ENCODE measurements at places on chromosomes 11 and 22.

- no peak for DNase-seq
Measured at GRCh38 chr11:72815110-72815618, 953 bp downstream of the ATG16L2 start.

- no peak for DNase-seq
Measured at GRCh38 chr11:134469627-134470026, 57.6 kb upstream of the B3GAT1 start.

GRCh38 chr22:19396934-19397733 lies 34.4 kb downstream of the HIRA start:
- DNase-seq: no peak

GRCh38 chr11:128701086-128701485 lies 7.2 kb downstream of the FLI1 start:
- no peak for DNase-seq

- no peak for DNase-seq
Measured at GRCh38 chr11:1906181-1906580, 13.3 kb upstream of the TNNT3 start.

GRCh38 chr22:42813501-42813900 lies 43.6 kb downstream of the ARFGAP3 start:
- DNase-seq: no peak

- no peak for DNase-seq
Measured at GRCh38 chr11:122271137-122271536, 155.1 kb upstream of the BLID start.

DNA sequence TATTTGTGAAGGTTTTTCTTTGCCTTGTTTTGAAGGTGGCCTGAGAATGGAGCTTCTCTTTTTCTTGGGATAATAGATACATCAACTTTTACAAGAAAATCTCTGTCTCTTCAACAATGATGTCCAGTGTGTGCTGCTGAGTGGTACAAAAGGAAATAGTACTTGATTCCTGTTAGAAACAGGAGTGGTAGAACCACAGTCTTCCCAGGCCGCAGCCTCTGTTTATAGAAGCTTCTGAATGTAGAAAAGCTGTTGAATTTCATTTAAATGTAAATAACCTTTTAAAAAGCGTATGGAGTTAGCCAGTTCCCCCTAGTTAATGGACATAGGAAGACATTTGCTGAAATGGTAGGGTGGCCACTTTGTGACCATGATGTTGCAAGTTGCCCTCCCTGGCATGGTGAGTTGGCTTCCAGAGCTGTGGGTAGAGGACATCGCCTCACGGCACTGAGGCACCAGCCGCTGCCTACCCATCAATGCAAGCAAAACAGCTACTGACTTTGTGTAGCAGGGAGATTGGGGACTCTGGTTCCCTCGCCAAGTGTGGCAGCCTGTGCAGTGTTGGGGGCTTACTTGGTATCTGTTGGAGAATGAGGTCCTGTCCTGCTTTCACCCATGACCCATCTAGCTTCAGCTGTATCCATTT lies 31.6 kb downstream of the C11orf91 start:
- no peak for DNase-seq

DNA sequence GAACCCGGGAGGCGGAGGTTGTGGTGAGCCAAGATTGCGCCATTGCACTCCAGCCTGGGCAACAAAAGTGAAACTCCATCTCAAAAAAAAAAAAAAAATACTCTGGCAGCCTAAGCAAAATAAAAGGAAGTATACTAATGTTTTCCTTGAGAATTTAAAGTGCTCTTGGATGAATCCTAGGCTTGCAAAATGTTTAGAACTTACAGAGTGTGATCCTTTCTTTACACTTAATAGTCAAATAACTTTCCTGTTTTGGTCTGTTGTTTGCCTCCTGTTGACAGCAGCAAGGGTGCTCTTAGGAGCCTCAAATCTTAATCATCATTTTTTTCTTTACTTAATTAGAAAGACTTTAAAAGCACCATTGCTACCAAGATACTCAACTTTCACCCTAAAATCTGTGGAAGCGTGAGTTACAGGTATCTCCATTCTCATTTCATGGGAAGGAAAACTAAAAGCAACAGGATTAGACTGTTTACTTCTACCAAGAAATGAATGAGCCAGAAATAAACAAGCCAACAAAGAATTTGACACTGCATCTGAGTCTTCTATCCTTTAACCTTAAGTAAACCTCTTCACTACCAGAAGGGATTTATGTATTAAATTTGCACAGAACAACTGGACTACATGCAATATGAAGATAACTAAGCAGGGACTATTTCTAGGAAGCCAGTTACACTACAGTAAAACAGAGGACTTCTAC lies 38.7 kb upstream of the CRTAM start:
- no peak for DNase-seq

DNA sequence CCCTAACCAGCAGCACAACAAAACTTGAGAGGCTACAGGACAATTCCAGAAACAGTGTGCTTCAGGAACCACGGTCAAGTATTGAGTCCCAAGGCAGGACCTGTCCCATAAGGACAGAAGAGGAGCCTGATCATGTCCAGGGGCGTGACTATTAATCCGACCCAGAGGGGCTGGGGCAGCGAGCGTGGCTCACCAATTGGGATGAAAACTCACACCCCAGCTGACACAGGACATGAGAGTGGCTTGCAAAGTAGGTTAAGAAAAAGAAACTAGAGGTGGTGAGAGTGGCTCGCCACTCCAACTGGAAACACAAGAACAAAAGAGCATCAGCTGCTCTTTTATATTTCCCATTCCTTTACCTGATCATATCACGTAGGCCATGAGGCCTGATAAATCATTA lies 16.0 kb upstream of the FEZ1 start:
- DNase-seq: no peak

GRCh38 chr11:3201677-3202181 lies 16.9 kb downstream of the MRGPRG start:
- no peak for DNase-seq

- DNase-seq: no peak
Measured at GRCh38 chr11:17354601-17354991, 3.0 kb downstream of the NCR3LG1 start.

- DNase-seq: no peak
Measured at GRCh38 chr11:74306435-74307175, 4.8 kb downstream of the P4HA3 start.

DNA sequence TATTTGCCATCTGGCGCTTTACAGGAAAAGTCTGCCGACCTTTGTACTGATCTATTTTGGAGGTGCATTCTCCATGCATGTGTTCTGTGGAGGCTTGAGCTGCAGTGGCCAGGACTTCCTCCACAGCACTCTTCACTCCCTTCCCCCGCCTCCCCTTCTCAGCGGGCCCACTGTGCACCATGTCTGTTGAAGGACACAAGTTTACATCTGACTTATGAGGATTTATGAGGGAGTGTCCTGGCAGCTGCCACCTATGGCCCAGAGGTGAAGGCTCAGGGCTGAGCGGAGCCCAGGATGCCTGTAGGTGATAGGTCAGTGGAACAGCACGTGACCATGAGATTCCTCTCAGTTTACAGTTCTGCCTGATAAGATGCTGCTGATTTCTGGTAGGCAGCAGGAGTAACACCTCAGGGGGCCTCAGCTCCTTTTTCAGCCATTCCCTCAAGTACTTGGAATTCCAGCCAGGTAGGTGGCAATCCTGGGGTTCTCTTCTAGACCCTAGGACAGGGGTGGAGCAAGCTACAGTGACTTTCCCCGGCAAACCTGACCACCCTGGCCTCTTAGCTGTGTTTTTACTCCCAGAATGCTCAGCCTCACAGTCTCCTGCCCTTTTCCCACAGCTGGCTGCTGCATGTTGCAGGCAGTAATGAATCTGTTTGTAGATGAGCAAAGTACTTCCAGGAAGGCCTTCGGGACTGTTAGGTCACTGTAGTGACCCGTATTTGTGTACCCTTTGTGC lies 59.9 kb downstream of the PPFIBP2 start:
- DNase-seq: no peak

DNA sequence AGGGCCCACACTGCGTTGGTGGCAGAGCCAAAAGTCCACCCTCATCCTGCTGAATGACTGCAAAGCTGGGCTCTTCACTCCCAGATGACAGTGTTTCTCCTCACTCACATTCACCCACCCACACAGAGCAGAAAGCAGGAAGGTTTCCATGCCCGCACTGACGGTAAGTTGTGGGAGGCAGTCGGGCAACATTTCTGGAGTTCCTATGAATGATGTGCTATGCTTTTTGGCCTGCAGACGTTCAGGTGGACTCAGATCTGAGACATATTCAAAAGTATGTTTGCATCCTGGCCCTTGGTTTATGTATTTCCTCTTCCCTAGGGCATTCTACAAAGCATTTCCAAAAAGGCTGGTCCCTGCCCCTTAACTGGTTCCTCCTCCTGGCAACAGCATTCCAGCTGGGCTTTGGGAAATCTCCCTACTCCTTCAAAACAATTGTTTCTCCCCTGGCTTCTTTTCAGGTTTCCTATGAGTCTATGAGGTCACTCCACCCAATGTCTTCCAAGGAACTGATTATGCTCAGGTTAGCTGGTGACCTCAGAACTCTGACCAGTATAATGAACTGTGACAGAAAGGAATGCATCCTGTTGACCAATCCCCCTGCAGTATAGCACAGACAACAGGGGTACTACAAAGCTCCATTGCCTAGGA lies 36.4 kb downstream of the PACSIN2 start:
- no peak for DNase-seq

DNA sequence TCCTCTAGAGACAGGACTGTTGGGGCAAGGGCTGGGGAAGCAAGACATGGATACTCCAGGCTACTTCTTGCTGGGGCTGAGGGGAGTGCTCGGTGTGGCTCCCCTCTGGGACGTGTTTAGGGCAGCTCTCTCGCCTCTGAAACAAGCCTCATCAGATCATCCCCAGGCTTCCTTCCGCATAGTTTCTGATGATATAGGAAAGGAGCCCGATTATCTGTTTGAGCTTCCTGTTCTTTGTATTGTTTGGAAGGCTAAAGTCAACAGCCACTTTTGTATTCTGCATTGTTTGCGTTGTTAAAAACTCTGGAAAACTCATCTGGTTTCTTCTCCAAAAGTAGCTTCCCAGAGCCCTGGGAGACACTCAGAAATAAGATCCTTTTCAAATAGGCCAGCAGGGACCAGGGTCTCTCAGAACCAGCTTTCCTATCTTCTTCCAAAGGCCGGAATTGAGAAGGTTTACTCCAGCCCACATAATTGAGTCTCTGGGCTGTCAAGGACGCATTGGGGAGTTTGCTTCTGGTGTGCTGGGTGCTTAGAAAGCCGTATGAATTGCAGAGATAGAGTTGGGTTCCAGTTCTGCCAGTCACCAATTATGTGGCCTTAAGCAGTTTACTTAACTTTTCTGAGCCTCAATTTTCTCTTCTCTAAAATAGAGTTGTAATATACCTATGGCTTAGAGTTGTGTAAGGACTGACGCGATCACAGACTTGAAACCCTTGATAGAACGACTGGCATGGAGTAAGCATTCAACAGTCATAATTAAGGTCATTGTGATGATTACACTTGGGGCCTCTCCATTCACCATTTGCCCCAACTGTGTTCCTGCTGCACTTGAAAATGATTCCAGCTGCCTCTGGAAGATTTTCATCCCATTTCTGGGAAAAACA lies 19.1 kb downstream of the CD44 start:
- no peak for DNase-seq

- DNase-seq: no peak
Measured at GRCh38 chr11:46127150-46127638, 5.9 kb upstream of the PHF21A start.

- DNase-seq: no peak
Measured at GRCh38 chr22:40534379-40535188, 101.9 kb downstream of the MRTFA start.

GRCh38 chr22:39215070-39215396 lies 29.7 kb downstream of the PDGFB start:
- no peak for DNase-seq

- DNase-seq: no peak
Measured at GRCh38 chr11:313304-313786, 495 bp upstream of the IFITM1 start.

- DNase-seq: no peak
Measured at GRCh38 chr11:2118677-2119076, 20.5 kb downstream of the IGF2 start.

GRCh38 chr11:123754101-123754568 lies at the start of gene OR6X1:
Gene OR6X1 (minus strand): TSS chr11:123754518. CDS start chr11:123754518, 0 bp downstream.
- no peak for DNase-seq

DNA sequence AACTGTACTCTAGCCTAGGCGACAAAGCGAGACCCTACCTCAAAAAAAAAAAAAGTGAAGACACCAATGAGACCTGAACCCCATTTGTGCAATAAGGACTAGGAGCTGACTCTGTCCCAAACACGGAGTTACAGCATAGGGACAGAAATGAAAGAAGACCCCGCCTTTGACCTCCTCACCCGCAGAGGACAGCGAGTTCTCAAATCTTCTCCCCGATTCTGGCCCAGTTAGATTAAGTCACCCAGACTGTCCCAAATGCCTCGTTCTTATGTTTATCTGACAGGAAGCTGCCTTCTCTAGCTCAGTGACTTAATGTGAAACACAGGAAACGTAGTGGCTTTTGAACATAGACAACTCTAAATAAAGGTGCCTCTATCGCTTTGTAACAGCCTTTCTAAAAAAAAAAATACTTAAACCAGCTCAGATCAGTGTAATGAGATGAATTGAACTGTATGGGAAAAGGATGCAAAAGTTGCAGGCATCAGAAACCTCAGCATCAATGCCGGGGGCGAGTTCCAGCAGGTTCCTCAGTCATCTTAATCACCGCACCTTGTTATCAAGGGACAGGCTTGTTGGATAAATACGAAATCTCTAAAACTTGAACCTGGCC lies 10.6 kb downstream of the MYH9 start:
- DNase-seq: no peak

- DNase-seq: no peak
Measured at GRCh38 chr11:87092567-87092966, 54.8 kb downstream of the TMEM135 start.

- DNase-seq: no peak
Measured at GRCh38 chr11:129408865-129409444, 33.3 kb downstream of the BARX2 start.

- no peak for DNase-seq
Measured at GRCh38 chr11:45983471-45983845, 61.0 kb downstream of the LARGE2 start.

DNA sequence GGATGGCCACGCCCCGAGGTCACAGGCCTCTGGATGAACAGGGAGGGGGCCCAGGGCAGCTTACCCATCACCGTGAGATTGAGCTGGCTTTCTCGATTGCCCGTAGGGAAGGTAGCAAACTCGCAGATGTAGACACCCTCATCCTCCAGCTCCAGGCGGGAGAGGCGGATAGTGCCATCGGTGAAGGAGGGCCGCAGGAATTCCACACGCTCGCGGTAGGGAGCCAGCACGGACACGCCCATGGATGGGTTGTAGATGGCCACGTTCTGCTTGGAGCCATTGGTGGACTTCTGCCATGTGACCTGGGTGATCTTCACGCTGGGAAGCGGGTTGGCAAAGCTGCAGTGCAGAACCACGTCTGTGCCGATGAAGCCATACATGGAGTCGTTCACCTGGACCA lies 50.6 kb downstream of the NECTIN1 start:
- DNase-seq: no peak

DNA sequence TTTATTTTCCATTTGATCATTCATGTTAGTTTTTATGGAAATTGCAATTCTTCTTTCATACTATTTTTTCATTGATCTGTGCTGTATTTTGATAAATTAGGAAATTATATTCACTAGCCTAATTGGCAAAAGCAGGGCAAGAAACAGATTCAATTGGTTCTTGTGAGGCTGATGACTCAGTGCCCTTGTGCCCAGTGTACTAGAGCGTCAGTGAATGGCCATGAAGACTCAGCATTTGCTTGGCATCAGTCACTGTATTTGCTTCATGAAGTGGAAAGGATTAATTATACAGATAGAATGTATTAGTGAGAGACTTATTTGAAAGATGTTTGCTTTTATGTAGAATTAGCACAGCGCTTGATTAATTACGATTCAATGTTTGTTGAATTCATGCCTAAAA lies 31.8 kb downstream of the MRGPRX1 start:
- DNase-seq: no peak

All from brain pericyte (primary cell).